DND-41 (cell line): ENCODE measurements at places on chromosomes 2 and 18.
A peak's percentile ranks its signal among the peaks of the same experiment; 100 is the strongest.

- DNase-seq = no peak
Observed at GRCh38 chr2:180669016-180669415, 311.4 kb upstream of the UBE2E3 start.

- DNase-seq = no peak
Observed at GRCh38 chr18:63128237-63128974, 191.2 kb downstream of the BCL2 start.

DNA sequence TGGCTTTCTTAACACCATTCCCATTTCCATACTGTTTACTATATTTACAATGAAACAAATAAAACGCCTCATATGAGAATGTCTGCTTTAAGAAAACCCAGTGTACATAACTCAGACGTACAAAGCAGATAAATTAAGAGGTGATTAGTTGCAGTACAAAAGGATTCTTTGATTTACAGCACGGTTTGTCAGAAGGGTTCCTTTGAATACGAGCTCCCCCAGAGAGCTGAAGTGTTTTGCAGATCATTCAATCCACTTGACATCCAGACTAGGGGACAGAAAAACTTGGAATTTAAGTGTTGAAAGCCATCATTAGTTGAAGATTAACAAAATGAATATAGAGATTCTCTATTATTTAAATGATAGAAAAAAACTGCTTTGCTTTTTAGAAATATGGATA, 72.5 kb downstream of the RAPGEF4 start:
- DNase-seq = no peak

DNA sequence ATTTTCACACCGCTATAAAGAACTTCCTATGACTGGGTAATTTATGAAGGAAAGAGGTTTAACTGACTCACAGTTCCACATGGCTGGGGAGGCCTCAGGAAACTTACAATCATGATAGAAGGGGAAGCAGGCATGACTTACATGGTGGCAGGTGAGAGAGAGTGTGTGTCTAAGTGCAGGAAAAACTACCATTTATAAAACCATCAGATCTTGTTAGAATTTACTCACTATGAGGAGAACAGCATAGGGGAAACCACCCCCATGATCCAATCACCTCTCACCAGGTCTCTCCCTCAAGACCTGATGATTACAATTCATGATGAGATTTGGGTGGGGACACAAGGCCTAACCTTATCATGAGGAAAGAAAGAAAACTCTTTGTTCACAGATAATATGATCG, 174.6 kb downstream of the SRBD1 start:
- no peak for DNase-seq

DNA sequence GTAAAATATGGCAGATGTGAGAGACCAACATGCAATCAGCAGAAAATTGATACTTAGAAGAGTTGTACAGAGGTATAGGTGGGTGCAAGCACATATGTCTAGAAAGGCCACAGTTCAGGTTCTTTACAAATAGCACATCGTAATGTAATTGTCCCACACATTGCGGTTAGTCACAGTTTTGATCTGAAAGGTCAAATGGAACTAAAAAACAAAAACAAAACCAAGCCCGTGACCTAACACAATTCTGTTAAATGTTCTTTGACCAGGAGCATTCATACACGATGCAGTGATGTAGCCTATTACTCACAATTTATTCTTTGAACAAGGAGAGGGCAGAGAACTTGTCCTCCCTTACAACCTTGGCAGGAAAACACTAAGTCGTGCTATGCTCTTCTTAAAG, 108.9 kb upstream of the MAP4K3 start:
- no peak for DNase-seq

DNA sequence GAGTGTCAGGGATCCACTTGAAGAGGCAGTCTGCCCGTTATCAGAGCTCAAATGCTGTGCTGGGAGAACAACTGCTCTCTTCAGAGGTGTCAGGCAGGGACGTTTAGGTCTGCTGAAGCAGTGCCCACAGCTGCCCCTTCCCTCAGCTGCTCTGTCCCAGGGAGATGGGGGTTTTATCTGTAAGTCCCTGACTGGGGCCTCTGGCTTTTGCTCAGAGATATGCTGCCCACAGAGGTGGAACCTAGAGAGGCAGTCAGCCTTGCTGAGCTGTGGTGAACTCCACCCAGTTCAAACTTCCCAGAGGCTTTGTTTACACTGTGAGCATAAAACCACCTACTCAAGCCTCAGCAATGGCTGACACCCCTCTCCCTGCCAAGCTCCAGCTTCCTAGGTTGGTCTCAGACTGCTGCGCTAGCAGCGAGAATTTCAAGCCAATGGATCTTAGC, 38.1 kb downstream of the PLEK start:
- no peak for DNase-seq

DNA sequence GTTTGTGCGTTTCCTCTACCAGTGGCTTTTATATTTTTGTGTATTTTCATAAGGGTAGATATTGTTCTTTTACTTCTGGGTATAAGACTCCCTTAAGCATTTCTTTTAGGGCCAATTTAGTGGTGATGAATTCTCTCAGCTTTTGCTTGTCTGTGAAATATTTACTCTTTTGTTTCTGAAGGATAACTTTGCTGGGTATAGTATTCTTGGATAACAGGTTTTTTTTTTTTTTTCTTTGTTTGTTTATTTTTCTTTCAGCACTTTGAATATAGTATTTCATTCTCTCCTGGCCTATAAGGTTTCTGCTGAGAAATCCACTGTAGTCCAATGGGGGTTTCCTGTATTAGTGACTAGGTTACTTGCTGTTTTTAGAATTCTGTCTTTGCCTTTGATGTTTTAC, 122.7 kb downstream of the XRCC5 start:
- DNase-seq = no peak

GRCh38 chr2:191366199-191366598, 121.0 kb downstream of the MYO1B start:
- DNase-seq = no peak

- no peak for DNase-seq
Observed at GRCh38 chr2:171407030-171407675, 26.6 kb downstream of the METTL8 start.

DNA sequence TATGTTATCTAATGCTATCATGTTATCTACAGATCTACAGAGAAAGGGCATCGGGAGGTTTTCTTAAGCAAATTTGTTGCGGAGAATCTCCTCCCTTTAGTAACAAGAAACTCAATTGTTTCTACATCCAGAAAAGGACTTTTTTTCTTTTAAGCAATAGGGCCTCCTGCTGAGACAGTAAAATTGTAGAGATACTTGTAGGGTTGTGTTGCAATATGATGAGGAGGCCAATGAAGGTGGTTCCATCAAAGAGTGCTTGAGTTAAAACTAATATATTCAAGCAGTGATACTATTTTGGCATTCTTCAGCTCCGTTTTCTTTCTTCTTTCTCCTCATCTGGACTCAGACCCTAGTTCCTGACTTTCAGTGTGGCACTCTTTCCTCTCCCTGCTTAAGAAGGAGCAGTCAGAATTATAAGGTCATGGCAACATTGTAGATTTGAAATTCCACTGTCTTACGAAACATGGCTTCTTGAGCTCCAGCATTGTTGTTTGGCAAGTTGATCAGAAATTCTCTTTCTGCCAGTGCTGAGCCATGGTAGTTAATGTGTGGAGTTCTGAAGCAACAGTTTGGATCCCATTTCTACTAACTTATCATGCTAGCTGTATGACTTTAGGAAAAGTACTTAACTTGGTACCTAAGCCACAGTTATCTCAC, 202.0 kb upstream of the SLC14A2 start:
- DNase-seq = no peak

- DNase-seq = no peak
Observed at GRCh38 chr18:36532394-36532793, 234.9 kb downstream of the FHOD3 start.

DNA sequence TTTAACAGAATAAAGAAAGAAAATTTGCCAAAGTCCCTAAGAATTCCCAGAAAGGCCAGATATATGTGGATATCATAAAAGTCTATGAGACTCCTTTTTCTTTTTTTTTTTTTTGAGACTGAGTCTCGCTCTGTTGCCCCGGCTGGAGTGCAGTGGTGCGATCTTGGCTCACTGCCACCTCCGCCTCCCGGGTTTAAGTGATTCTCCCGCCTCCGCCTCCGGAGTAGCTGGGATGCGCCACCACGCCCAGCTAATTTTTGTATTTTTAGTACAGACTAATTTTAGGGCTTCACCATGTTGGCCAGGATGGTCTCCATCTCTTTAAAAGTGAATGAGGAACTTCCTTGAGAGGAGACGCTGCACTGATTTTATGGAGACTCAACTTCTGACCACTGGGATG, 335.2 kb downstream of the FBXO15 start:
- DNase-seq = no peak

- DNase-seq = peak; percentile 25
Observed at GRCh38 chr18:56709463-56709862, 58.3 kb downstream of the WDR7 start.

DNA sequence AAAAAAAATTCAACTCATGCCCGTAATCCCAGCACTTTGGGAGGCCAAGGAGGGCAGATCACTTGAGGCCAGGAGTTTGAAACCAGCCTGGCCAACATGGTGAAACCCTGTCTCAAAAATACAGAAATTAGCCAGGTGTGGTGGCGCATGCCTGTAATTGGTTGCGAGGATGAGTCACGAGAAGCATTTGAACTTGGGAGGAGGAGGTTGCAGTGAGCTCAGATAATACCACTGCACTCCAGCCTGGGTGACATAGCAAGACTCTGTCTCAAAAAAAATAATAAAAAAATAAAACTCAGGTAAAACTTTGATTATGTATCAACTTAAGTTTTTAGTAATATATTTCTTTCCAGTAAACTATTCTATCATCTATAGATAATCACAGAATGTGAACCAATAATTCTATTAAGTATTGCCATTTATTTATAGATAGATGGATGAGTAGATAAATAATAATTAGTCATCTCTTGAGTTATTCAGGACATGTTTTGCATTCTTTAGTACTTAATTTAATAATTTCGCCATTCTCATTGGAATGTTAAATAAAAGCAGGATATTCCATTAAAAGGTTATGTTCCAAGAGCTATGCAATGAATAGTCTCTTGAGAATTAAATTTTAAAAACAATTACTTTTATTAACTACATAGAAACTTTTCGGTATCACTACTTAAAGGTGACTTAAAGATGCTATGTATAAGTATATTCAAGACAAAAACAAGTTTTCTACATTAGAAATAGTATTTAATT, 48.7 kb downstream of the WDPCP start:
- DNase-seq = no peak

- DNase-seq = no peak
Observed at GRCh38 chr2:173109253-173110188, 33.9 kb downstream of the MAP3K20 start.

DNA sequence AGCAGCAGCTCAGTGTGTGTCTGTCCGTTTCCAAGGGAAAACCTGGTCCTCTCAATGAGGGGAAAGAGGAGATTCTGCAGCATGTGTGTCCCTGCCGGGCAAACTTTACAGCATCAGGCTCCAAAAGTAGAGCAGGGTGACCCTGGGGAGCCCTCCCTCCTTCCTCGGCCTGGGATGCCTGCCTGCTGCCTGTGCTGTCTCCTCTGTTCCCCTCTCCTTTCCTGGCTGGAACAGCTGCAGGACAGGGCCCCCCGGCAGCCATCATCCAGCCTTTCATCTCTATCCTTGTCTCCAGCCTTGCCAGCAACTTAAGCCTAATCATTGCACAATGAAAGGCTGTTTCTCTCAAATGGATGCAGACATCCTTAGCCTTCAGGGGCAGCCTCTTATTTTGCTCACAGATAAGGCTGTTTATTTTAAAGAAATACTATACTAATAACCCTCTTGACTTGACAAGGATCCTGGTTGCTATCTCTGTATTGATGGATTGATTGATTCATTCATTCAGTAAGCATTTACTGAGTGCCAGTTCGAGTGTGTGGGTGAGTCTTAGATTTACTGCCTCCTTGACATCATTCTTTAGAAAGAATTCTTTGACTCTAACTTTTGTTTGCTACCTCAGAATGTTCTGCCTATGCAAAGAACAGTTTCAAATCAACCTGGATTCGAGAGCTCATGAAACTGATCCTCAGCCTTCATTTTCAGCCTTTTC, 40.6 kb upstream of the EDAR start:
- DNase-seq = no peak

DNA sequence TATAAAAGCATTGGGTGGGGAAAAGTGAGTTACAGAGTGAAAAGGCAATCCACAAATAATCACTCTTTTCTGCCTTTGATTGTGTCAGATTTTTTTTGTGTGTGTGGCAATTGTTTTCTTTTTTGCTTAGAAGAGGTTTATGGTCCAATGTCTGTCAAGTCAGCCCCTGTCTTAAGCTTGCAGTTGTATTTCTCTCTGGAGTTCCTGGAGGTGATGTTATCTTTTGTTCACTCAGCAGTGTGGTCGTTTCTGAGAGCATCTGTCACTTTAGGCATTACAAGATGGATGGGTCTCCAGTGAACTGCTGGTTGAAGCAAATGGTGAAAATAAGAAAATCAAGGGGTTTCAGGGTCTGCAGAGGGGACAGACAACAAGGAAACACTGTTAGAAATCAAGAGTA, 121.3 kb downstream of the GREB1L start:
- no peak for DNase-seq

- no peak for DNase-seq
Observed at GRCh38 chr2:214127571-214127970, 283.3 kb upstream of the VWC2L start.

- no peak for DNase-seq
Observed at GRCh38 chr18:6921571-6921970, 192.1 kb downstream of the ARHGAP28 start.

GRCh38 chr18:70288171-70288850, 534 bp upstream of the SOCS6 start:
- no peak for DNase-seq

DNA sequence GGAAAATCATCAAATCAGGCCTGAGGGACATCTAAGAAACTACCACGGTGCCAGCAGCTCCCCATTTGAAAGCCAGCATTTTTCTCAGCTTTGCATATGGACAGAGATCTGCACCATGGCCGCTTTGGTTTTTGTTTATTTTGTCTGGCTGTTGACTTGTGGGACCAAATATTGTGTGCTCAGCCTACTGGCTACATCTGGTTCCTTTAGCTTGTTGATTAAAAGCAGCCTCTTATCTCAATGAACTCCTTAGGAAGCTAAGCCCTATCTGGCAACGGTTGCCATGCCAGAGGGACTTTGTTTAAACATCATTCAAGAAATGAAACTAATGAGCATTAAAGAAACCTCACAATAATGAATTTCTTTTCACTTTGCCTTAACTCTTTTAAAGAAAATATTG, 32.4 kb upstream of the CCDC150 start:
- DNase-seq = no peak

DNA sequence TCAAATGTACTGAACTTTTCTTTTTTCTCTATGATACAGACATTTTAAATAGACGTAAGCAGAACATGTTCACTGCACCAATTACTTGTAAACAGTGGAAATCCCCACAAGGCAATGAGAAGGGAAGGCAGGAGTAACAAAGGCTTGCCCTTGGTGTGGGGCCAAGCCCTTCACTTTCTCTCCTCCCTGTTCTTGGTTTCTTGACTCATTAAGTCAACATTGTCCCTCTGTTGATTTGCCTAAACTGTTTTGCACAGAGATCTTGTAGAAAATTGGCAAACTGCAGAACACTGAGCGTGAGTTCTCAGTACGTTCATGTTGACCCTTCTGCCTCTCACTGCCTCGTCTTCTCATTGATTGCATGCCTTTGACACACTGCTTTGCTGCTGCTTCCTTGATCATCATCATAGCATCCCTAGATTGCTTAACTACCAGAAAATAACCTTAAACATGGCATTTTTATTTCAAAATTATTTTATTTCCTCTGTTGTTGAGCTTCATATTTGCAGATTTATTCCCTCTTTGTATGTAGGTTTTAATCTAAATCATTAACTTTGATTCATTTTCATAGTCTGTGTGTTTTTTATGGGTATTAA, 257.7 kb downstream of the PTGR3 start:
- DNase-seq = no peak

GRCh38 chr2:149686136-149687051, 98.8 kb upstream of the MMADHC start:
- no peak for DNase-seq
